ENCODE measurements at places on chromosomes 5 and 9. TPM values are rescaled to one million over a fixed set of nuclear protein-coding genes. Genes with fewer than 3 reads are reported as not detected.
A peak's percentile ranks its signal among the peaks of the same experiment; 100 is the strongest.

Gene MCC
- total RNA-seq, result 14.6 TPM

Gene SNCAIP
- total RNA-seq, result 4.1 TPM

GRCh38 chr9:27701016-27701415 lies 127.7 kb upstream of the C9orf72 start:
- no peak for DNase-seq

GRCh38 chr5:143888912-143889311 lies 77.0 kb downstream of the HMHB1 start:
- DNase-seq, result no peak

Gene HACD4
- total RNA-seq, result 2.1 TPM

DNA sequence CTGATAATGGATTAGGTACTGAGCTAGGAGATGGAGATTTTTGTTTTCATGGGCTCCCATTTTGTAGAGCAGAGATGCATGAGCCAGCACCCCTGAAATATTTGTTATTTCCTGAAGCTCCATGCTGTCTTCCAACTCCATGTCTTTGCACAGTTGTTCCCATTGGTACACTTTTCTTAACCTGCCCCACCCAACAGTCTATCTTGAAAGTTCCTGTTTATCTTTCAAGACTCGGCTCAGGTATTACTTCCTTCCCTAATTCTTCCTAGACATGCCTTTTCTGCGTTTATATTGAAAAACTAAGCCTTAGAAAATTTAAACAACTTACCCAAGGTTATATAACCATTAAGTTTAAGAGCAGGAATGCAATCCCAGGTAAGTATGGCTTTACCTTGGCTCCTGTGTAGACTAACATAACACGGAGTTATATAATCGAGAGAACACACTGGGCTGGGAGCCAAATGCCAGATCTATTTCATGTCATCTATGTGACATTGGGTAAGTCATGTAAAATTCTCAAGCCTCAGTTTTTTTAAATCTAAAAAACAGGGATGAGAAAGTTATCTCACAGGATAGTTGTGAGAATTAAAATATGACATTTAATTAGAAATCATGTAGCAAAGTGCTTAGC lies 67.4 kb downstream of the LIX1 start:
- no peak for DNase-seq

DNA sequence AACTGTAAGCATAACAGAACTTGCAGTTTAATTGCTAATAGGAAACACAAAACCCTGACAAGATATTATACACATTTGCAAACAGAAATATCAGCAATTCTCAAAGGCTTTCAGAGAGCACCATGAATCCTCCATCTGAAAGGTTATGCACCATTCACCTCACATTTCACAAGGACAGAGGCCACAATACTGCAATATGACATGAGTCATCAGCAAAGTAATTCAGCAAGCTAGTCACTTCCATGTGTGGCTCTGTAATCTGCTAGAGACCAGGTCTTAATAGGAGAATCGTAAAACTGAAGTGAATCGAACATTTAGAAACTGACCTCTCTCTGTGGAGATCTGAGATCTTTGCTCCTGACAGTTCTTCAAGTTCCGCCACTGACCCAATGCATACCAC lies 28.3 kb downstream of the IARS1 start:
- no peak for DNase-seq

- DNase-seq, result no peak
These were observed 92.5 kb upstream of the ZNF366 start for GRCh38 chr5:72599519-72600370.

Gene TTC16
- 0.09 TPM for total RNA-seq

DNA sequence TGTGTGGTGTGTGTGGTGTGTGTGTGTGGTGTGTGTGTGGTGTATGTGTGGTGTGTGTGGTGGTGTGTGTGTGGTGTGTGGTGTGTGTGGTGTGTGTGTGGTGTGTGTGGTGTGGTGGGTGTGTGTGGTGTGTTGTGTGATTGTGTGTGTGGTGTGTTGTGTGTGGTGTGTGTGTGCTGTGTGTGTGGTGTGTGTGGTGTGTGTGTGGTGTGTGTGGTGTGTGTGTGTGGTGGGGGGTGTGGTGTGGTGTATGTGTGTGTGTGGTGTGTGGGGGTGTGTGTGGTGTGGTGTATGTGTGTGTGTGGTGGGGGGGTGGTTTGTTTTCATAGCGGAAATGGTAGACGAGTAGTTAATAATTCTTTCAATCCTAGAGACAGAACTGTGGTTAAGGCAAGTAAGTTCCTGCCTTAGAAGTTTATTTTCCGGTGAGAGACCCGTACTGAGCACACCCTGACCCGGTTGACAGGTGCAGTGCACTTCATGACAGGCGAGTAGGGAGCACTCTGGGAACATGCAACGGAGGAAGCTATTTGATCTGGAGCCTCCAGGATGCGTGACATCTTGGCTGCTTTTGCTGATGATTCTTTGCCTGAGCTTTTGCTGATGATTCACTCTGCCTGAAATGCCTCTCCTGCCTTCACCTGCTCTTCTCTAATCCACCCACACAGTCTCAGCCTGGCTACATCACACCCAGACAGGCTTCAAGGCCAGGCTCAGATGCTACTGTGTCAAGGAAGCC lies 21.7 kb upstream of the FAT2 start:
- DNase-seq, result peak; percentile 18

Gene ENTREP1
- 3.3 TPM for total RNA-seq

DNA sequence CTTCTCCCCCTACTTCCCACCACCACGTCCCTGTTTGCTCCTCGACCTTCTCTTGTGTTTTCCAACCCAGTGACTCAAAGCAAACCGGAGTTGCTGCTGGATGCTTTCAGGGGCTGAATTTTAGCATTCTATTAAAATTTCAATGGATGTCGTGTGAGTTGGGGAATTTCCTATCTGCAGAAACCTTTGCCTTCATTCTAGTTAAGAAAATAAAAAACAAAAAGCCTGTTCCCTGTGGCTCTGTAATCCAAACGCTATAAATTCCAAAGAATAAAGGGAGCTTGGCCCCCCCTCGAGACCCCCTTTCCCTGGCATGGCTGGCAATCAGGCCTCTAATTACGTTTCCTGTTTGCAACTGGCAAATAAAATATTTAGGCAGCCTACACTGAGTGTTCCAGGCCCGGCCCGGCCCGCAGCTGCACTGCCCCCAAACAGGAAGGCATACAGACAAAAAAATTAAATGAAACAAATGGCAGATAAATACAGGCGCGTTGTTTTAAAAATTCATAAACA lies 139.4 kb upstream of the PPP1R26 start:
- peak; percentile 67 for DNase-seq

- DNase-seq, result no peak
These were observed 76.6 kb downstream of the F2RL2 start for GRCh38 chr5:76546497-76547102.

DNA sequence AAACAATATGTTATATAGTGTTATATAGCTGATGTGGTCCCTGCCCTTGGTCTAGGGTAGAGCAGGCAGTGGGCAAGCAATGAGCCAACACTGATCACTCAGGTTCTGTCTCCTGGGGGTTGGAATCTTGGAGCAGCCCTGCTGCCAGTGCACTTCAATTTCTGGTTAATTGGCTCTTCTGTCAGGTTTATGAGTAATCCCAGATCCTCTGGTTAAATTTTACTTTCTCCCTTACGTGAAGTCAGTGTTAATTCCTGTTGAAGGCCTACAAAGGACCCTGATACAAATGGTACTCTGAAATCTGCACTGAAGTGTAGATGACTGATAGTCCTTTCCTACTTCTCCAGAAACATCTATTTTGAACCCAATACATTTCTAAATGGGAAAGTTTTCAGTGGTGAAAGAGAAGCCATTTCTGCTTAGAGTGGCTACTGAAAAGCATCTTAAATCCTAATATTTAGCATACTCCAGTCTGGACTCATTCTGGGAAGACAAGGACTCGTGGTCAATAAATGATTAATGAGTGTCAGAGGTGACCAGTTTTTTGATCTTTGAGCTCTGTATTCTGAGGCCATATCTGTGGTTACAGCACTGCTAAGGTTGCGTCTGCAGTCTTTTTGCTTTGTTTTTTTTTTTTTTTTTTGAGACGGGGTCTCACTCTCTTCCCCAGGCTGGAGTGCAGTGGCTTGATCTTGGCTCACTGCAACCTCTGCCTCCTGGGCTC lies 442.4 kb downstream of the KIF4B start:
- no peak for DNase-seq

Gene GFI1B
- not detected for total RNA-seq

- no peak for DNase-seq
These were observed 17.9 kb upstream of the NOTCH1 start for GRCh38 chr9:136563646-136564325.

Gene FCN2
- not detected for total RNA-seq

DNA sequence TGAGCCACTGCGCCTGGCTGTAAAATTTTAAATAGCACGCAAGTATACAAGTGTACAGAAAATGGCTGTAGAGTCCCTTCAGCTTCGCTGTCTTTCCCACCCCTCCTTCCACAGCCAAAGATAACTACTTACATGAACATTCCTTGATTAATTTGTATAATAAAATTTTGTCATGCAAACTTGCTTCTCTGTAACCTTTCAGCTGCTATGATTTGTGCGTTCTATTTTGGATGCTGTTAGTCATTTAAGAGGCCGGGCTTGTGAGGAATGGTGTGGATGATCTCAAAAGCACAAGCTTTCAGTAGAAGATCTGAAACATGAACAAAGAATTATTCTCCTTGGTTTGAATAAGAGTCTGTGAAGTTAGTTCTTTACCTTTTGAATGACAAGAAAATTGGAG lies 115.0 kb upstream of the TLE1 start:
- no peak for DNase-seq

GRCh38 chr9:124839612-124840299 lies 13.5 kb upstream of the WDR38 start:
- DNase-seq, result no peak

DNA sequence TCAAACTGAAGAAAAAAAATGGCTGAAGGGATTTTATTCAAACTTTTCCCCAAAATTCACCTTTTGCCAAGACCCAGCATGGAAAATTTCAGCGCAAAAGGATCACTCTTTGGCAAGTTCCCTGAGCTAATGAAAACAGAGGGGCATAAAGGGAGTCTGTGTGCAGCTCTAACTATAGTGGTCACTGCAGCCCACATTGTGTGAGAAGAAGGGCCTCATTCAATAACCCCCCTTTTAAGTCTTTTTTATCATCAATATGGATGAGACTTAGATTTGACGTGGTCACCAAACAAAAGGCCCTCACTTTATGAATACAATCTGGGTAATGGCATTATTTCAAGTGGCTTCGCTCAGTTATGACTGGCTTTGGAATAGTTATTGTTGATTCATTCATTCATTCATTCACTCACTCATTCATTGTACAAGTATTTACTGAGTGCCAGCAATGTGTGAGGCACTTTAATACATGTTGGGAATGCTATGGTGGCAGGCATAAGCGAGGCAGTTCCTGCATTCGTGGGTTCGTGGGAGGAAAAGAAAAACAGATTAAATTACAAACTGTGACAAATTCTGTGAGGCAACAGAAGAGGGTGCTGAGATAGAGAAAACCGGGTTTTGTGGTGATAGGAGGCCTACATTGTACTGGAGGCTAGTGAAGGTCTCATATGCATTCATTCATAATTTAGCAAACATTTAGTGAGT lies 145.7 kb upstream of the KLF4 start:
- DNase-seq, result no peak

Gene TAF1L
- total RNA-seq, result not detected

Gene GFPT2
- 75.4 TPM for total RNA-seq
